ENCODE measurements at places on chromosomes 16 and 17.

- DNase-seq = no peak
Observed at GRCh38 chr17:36930583-36930900, 6.7 kb upstream of the LHX1 start.

GRCh38 chr17:74923538-74924249 lies 379 bp upstream of the OTOP2 start:
- peak; percentile 72 for DNase-seq

- no peak for DNase-seq
Observed at GRCh38 chr17:59826706-59827453, 65.9 kb downstream of the TUBD1 start.

DNA sequence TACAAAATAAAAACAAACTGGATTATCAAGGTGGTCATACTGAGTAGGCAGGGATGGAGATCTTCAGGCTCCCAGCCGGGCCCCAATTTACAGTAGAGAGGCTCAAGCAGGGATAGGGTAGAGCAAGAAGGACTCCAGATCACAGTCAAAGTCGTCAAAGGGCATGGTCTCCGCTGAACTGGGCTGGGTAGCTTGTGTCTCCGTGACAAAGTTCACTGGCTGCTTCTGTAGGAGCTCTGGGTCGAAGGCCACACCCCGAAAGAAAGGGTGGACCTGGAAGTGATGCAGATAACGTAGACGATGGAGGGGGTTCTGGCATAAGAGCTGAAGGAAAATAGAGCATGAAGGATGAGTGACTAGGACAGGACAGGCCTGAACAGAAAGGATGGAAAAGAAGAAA lies 3.6 kb downstream of the RSKR start:
- DNase-seq = no peak

DNA sequence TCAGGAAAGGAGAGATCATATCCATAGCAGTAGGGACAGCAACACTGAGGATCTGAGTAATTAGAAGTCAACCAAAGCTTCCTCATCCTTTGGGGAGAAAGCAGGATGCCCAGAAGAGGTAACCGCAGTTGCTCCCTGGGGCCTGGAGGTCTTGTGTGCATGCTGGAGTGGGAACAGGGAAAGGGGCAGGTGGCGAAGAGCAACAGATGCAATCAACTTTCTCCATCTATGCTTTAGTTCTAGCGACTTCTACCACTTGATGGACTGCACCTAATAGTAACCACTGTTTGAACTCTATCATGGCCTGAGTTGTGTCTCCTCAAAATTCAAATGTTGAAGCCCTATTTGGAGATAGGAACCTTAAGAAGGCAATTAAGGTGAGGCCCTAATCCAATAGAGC lies 503.8 kb downstream of the NPIPA7 start:
- DNase-seq = no peak

GRCh38 chr16:51374346-51374745 lies 223.3 kb upstream of the SALL1 start:
- no peak for DNase-seq

- DNase-seq = peak; percentile 7
Observed at GRCh38 chr16:78478267-78478861, 378.9 kb downstream of the WWOX start.

- no peak for DNase-seq
Observed at GRCh38 chr16:88471575-88471974, 18.5 kb downstream of the ZFPM1 start.

GRCh38 chr16:86991679-86992078 lies 325.5 kb downstream of the C16orf95 start:
- no peak for DNase-seq

GRCh38 chr17:1713878-1714426 lies 3.8 kb upstream of the TLCD2 start:
- no peak for DNase-seq

DNA sequence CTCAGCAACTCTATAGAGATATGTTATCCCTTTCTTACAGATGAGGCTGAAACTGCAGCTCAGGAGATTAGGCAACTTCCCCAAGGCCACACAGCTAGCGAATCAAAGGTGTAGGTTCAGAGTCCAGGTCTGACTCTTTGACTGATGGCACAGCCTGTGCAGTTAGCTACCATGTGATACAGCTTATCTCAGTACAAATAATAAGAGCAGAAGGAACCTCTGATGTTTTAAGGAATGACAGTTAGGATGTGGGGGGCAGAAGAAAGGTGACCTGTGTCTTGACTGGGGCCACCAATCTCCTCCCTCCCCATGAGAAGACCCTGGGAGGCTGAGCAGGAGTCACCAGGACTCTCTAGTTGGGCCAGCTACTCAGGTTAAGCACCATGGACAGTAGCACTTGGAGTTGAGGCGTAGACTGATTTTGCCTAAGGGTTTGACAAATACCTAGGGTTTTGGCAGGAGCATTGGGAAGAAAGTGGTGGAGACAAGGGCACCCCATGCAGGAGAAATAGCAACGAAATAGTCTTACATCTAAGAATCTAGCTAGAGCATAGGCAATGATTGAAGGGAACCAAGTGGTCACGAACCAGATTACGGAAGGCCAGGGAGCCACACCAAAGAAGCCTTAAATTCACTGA lies 22.8 kb upstream of the ACSM2B start:
- no peak for DNase-seq

DNA sequence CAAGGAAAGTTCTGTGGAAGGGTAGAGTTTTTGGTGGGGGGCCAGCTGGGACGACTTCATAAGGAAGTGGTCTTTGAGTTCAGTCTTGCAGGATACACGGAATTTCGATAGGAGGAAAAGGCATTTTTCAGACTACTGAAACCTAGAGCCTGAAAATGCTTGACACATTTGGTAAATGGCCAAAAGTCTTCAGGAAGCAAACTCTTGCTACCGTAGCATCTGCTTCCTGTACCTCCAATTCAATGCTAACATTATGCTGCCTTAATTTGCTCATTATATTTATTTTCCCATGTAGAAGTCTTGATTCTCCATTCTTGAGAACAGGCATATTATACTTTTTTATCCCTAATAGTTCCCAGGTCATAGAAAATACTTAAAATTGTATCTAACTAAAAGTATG lies 129.3 kb upstream of the MED13 start:
- no peak for DNase-seq

GRCh38 chr17:46950997-46951621 lies 27.9 kb downstream of the RPRML start:
- no peak for DNase-seq

- no peak for DNase-seq
Observed at GRCh38 chr16:56241596-56241995, 50.3 kb downstream of the GNAO1 start.

GRCh38 chr17:80212962-80213642 lies 7.0 kb downstream of the SGSH start:
- DNase-seq = no peak

- no peak for DNase-seq
Observed at GRCh38 chr16:35308674-35309073, 1849.3 kb downstream of the TP53TG3F start.

DNA sequence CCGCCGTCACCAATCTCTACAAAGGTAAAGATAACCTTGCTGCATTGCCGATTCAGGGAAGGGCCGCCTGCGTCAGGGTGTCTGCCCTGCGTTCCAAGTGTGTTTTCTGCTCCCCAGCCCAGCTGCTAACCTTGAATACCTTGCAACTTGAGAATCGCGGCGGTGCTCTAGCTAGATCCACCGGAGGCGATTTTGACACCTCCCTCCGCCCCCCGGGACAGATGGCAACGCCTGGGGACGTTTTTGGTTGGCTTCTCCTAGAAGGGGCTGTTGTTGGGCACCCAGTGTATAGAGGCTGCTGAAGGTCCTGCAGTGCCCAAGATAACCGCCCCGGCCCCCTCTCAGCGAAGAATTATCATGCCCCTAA lies 1.5 kb downstream of the HAPSTR1 start:
- DNase-seq = no peak

DNA sequence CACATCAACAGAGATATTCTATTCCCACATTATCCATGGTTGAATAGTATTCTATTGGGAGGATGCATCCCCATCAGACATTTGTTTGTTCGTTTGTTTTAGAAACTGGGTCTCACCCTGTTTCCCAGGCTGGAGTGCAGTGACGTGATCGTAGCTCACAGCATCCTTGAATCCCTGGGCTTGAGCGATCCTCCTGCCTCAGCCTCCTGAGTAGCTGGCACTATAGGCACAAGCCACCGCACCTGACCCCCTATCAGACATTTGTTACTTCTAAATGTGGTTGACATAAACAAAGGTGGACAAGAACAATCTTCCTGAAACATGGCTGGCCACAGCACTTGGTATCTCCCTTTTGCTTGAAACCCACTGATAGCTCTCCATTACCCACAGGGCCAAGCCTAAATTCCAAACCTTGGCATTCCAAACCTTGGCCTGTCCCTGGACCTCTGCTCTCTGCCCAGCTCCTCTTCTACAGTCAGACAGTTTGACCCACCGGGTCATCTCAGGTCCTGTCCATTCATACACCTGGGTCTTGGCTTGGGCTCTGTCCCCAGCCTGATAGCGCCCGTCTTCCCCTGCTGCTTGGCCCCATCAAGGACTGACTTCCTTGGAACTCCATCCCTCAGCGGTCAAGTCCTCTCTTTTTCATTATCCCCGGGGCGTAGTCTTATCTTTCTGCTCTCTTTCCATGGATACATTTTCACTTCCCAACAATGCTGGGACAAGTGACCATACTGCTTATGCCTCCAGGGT lies 1.5 kb upstream of the PRR29 start:
- no peak for DNase-seq

DNA sequence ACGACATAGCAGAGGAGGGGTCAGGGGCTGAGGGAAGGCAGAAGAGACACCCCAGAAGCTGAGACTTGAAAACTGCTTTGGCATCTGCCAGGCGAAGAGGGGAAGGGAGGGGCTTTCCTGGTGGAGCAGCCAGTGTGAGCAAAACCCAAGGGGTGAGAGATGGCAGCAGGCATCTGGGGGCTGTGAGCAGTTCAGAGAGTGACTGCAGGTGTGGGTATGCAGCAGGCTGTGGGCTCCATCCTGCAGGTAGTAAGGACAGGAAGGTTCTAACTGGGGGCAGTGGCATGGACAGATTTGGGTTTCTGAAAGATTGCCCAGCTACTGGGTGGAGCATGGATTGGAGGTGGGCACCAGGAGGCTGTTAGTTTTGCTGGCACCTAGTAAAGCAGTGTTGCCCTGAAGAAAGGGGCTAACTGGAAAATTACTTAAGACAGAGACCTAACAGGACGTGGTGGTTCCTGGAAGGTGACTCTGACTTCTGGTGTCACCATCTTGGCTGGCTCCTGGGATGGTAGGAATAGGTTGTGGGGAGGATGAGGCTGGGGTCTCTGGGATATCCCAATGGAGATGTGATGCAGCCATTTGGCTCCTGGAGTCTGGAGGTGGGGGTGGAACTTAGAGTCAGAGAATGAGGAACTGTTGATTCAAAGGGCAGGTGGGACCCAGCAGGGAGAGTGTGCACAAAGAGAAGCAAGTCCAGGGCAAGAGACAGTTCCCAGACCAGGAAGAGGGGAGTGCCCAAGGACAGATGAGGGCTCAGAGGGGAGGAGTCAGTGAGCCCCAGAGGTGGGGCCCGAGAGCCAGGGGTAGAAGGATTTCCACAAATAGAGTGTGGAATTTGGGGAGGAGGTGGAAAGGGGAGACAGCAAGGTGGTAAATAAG lies 11.2 kb downstream of the BCL7C start:
- DNase-seq = no peak

DNA sequence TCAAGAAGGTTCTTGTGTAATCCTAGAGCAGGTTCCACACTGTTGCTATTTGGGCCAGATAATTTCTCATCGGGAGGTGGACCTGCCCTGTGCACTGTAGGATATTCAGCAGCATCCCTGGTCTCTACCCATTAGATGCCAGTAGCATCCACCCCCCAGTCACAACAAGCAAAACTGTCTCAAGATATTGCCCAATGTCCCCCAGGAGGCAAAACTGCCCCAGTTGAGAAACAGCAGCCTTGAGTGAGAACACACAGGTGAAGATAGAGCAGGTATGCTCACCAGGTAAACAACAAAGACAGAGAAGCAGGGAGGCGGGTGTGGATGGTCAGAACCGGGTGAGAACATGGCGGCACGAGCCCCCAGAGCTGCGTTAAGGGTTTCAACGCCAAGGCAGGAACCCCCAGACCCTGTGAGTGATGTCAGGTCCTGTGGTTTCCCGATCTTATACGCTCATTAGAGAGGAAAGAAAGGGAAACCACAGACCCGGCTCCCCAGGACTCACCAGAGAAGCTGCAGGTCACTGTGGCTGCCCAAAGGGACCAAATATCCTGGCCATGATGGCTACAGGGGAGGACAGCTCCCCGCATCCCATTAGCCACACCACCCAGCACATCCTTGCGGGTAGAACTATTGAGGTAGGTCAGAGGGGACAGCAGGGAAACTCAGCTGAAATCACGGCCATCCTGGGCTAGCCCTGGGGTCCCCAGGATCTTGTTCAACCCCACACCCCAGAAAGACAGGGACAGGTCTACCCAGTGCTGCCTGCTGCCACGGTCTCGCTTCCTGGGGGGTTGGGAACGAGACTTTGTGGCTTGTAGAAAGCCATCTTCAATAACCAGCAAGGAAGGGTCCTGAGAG lies 21.2 kb downstream of the CDC42EP4 start:
- no peak for DNase-seq

DNA sequence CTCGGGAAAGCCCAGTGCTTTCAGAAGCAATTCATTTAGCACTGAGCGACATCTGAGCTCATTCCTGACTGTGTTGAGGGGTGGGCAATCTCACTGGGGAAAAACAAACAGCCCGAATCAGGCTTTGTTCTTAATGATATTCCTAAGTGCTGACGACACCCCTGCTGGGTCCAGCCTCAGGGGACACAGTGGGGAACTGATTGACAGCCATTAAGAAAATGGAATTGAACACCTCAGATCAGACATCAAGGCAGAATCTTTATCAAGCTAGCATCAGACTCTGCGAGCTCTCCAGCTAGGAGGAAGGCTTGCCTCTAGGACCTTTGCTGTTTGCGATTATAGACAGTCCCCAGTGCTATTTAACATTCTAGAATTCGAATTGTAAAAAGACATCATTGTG lies 22.5 kb upstream of the LYRM9 start:
- DNase-seq = no peak

GRCh38 chr17:5843366-5844026 lies 226.7 kb upstream of the WSCD1 start:
- DNase-seq = no peak

DNA sequence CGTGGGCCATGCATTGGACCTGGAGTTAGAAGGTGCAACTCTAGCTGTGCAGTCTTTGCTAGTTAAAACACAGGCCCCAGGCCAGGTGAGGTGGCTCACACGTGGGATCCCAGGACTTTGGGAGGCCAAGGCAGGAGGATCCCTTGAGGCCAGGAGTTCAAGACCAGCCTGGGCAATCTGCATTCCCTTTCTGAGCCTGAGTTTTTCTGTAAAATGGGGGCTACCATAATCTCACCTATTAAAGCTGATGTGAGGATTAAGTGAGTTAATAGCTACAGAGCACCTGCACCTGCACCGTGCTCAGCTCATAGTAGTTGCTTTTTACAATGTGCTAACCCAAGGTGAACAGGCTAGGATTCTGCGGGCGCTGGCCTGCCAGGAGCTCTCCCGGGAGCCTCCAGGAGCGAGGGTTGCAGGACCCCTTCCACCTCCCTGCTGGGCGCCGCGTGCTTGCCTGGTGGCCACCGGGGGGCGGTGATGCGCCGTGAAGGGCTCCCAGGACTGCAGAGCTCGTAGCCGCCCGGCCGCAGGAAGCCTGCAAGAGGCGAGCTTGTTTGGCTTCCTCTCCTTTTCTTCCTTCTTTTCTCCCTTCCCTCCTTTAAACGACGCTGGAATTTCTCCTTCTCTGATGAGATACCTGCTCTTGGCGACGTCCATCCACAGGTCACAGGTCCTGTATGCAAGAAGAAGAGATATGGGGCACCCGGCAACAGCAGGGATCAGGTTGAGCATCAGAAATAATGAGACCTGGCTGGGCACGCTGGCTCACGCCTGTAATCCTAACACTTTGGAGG lies 51.3 kb downstream of the ZFP90 start:
- DNase-seq = peak; percentile 44

GRCh38 chr17:27807567-27808470 lies 7.5 kb upstream of the NOS2 start:
- DNase-seq = peak; percentile 75

GRCh38 chr17:57783338-57783742 lies 38.2 kb upstream of the CCDC182 start:
- DNase-seq = peak; percentile 68

All from CD4-positive, alpha-beta T cell treated with Interleukin-10 for 1 hour (primary cell).